ENCODE measurements at places on chromosomes 16 and 17.

GRCh38 chr16:19863990-19864389 lies 20.7 kb downstream of the GPRC5B start:
- DNase-seq: no peak

GRCh38 chr17:33396818-33397217 lies 103.7 kb upstream of the ASIC2 start:
- no peak for DNase-seq

DNA sequence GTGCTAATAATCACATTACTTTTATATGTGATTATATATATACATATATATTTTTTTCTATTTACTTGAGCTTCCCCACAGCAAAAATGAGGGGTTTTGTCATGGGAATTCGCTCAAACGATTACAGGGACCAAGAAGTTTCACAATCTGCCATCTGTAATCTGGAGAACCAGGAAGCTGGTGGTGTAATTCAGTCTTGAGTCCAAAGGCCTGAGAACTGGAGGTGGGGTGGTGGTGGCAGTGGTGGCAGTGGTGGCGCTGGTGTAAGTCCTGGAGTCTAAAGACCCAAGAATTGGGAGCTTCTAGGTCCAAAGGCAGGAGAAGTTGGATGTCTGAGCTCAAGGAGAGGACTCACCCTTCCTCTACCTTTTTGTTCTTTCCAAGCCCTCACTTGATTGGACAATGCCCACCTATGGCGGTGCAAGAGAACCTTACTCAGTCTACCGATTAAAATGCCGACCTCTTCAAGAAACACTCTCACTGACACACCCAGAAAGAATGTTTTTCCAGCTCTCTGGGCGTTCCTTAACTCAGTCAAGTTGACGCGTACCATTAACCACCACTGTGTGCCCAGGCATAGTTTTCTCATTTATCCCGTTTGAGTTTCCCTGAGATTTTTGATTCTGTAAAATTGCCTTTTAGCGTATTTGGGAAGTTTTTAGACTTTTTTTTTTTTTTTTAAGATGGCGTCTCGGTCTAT lies 31.9 kb downstream of the POLR2A start:
- no peak for DNase-seq

GRCh38 chr17:13353590-13353989 lies 248.1 kb downstream of the HS3ST3A1 start:
- DNase-seq: no peak

GRCh38 chr16:8278031-8278580 lies 312.2 kb downstream of the TMEM114 start:
- DNase-seq: no peak

GRCh38 chr16:47734081-47734857 lies 273.1 kb downstream of the PHKB start:
- DNase-seq: no peak

GRCh38 chr16:28986492-28986891 lies 1.6 kb downstream of the LAT start:
- DNase-seq: peak; percentile 44

- peak; percentile 18 for DNase-seq
These were observed 150.3 kb downstream of the C16orf95 start for GRCh38 chr16:87166934-87167333.

DNA sequence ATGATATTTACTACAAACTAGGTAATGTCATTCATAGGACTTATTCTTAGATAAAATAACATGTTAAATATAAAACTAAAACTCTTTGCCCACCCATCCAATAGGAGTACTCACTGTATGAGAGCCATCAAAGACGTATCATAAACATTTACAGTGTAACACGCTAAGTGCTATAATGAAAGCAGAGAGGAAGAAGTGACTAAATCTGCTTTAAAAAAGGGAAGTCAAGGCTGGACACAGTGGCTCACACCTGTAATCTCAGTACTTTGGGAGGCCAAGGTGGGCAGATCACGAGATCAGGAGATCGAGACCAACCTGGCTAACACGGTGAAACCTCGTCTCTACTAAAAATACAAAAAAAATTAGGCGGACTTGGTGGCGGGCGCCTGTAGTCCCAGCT lies 32.4 kb downstream of the SPAG9 start:
- DNase-seq: no peak

DNA sequence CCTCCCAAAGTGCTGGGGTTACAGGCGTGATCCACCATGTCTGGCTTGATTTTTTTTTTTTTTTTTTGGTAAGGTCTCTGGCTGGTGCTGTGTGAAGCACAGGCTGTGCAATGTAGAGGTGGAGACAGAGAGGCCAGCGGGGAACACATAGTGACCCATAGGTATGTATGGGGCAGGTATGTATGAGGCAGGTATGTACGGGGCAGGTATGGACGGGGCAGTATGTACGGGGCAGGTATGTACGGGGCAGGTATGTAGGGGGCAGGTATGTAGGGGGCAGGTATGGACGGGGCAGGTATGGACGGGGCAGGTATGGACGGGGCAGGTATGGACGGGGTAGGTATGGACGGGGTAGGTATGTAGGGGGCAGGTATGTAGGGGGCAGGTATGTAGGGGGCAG lies 5.0 kb downstream of the RPL3L start:
- no peak for DNase-seq

GRCh38 chr16:16861546-16861945 lies 482.6 kb downstream of the NPIPA7 start:
- DNase-seq: peak; percentile 60

- DNase-seq: no peak
These were observed 8.5 kb downstream of the ELOB start for GRCh38 chr16:2768403-2769089.

- DNase-seq: no peak
These were observed 33.5 kb downstream of the CA10 start for GRCh38 chr17:52124993-52125392.

DNA sequence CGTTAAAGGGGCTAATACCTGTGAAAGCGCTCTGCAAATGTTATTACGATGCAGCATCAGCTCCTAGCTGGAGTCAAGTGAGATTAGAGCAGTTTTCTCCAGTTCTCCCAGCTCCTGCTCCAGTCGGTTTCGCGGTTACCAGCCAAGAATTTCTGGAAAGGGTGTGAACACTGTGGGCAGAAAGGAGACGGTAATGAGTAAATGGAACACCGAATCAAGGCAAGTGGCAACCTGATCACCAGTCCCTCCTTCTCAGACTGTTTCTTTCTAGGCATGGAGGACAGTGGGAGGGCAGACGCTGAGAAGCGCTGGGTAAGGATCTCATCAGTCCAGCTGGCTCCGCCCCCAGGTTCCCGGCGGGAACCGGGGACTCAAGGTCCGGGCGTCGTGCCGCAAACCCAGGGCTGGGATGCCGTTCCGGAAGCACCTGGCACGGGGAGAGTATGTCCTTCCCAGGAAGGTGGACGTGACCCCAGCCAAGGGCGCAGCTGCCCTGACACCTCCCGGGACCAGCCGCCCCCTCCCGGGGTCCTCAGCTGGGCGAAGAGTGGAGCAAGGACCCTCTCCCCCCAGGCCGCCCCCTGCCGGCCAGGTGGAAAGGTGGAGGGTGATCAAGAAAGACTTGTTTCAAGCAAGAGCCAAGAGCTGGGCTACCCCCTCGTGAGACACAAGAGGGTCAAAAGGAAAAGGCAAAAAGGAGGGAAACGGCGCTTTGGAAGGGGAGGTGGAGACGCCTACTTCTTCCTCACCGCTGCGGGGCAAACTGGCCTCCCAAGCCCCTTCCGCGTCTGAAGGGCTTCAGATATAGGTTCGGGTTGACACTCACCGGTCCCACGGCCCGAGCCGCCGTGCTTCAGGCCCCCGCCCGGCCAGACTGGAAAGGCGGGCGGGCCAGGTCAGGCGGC lies 481 bp downstream of the MYO19 start:
- peak; percentile 65 for DNase-seq

- no peak for DNase-seq
These were observed 9.6 kb upstream of the ALDH3A1 start for GRCh38 chr17:19757536-19758180.

GRCh38 chr16:73768786-73769203 lies 527.8 kb upstream of the PSMD7 start:
- no peak for DNase-seq

- DNase-seq: no peak
These were observed 23.5 kb downstream of the GSG1L start for GRCh38 chr16:28040039-28040438.

- no peak for DNase-seq
These were observed 43.7 kb downstream of the CA4 start for GRCh38 chr17:60193482-60193881.

DNA sequence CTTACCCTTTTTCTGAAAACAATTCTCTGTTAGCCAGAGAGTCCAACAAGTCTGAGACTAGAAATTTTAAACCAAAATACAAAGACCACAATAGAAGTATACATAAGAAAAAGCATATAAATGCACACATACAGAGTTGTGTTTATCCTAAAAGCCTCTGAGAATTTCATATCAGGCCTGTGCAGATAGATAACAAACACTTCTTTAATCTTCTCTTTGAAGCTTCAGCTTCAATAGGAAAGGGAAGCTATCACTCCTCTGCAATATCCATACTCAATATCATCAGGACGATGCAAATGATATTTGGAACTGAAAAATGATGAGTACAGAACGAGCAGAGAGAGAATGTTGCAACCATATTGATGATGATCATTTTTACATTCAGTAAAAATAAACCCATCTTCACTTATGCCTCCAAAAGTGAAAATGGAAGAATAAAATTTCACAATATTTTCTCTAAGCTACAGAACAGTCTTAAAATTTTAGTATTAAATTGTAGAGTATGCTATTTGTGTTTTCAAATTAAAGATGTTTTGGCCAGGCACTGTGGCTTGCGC lies 61.6 kb downstream of the SKAP1 start:
- DNase-seq: no peak

GRCh38 chr16:11196286-11196828 lies 59.6 kb downstream of the SOCS1 start:
- DNase-seq: no peak

GRCh38 chr17:40341808-40342503 lies 22.6 kb downstream of the GJD3 start:
- DNase-seq: no peak

DNA sequence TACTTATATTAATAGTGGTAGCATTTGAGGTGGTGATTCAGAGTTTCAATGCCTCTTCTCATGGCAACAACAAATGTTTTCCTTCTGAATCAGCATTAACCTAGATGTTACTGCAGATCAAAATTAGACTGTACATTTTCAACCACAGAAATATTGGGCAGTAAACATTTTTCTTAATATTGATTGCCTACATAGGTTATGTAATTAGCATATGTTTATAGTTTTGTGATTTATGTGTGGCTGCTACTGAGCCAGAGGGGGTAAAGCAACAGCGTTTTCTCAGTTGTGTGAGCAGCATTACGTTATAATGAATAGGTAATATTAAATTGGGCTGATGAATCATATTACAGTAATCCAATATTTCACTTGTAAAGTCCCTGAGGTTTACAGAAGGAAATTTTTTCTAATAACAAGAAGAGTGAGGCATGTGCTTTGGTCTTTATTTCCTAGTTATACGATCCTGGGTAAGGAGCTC lies 18.8 kb upstream of the BMERB1 start:
- DNase-seq: no peak

DNA sequence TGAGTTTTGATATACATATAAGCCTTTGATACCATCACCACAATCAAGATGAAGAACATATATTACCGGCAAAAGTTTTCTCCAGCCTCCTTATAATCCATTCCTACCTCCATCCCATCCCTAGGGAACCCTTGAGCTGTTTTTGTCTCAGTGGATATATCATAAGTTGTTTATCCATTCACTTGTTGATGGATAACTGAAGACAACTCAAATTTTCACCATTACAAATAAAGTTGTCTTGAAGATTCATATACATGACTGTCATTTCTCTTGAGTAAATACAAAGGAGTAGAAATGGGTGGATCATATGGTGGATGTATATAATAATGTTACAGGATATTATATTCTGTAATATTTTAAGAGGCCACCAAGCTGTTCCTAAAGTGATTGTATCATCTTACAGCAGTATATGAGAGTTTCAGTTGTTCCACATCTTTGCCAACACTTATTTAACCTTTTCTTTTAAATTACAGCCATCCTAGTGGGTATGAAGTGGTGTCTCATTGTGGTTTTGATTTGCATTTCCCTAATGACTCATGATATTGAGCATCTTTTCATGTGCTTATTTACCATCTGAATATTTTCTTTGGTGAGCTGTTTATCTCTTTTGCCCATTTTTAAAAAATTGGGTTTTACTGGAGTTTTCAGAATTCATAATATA lies 17.4 kb downstream of the NF1 start:
- DNase-seq: no peak

GRCh38 chr17:81285179-81285878 lies 9.8 kb downstream of the SLC38A10 start:
- DNase-seq: peak; percentile 77

GRCh38 chr17:43814026-43814425 lies 18.9 kb downstream of the MPP3 start:
- DNase-seq: no peak

DNA sequence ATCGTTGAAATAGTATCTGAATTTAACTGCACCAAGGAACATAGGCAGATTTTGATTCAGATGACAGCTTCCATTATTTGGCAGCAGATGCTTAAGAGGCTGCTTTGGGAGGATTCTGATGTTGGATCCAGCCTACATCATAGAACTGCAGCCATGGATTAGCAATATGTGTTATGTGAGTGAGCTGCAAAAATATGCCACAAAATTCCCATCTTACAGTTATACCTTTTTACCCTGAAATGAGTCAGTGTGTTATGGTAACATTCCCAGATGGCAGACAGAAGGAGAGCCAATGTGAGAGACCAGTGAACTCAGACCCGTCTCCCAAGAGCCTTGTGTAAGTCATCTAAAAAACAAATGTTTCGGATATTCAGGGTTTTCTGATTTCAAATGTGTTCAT lies 206.1 kb downstream of the CDH13 start:
- DNase-seq: no peak

GRCh38 chr16:84917492-84917891 lies 93.8 kb downstream of the ZDHHC7 start:
- no peak for DNase-seq

DNA sequence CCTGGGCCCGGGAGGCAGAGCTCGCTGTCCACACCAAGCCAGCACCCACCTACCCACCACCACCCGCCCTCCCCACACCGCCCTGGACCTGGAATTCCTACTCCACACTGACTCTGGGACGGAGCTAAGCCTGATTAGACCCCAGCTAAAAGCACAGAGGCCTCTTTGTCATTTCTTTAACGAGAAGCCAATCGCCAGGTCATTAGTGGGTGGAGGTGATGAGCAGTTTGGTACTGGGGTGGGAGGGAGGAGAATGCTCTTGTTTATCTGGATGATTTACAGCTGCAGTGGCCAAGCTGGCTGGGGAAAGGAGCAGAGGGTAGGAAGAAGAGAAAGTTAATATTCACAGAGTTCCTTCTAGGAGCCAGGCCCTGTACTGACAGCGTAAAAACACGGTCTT lies 6.0 kb upstream of the BHLHA9 start:
- no peak for DNase-seq

DNA sequence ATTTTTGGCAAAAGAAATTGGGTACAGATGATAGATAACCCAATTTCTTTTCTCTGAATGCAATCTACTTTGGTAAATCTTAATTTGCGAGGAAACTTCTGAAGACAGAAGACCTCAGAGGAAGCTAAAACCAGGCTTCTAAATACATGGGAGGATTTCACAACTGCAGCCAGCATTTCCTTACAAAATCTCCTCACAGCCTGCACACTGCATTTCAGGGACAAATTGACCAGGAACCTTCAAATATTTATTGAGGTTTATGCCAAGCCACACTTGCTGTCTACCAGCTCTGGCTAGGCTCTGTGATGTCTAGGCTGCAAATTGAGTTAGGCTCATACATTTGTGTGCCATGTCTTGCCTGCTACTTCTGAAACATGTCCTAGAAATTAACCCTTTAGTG lies 167.3 kb upstream of the CDH5 start:
- DNase-seq: no peak

GRCh38 chr17:56779322-56779721 lies 54.4 kb downstream of the C17orf67 start:
- no peak for DNase-seq

- DNase-seq: no peak
These were observed 7.8 kb downstream of the CRHR1 start for GRCh38 chr17:45791935-45792334.

Data from activated CD4-positive, alpha-beta T cell treated with anti-CD3 and anti-CD28 coated beads for 48 hours (primary cell).